ENCODE measurements at places on chromosomes 13 and 19.

DNA sequence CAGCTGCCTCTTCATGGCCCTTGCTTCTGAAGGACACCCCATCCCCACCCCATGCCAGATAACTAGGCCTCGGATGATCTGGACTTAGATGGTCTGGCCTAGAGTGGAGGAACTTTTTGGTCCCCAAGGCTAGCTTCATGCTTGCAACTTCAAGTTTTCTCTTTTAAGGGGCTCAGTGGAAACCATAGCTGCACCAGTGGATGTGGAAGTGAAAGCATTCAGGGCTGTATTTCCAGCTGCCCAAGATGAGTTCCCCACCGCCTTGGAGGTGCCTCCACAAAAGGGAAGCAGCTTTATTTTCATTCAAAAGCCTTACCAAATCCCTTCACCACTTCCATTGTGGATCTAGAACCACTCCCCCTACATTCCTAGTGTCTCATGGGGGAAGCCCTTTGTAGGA, 17.6 kb upstream of the GSX1 start:
- DNase-seq: no peak

DNA sequence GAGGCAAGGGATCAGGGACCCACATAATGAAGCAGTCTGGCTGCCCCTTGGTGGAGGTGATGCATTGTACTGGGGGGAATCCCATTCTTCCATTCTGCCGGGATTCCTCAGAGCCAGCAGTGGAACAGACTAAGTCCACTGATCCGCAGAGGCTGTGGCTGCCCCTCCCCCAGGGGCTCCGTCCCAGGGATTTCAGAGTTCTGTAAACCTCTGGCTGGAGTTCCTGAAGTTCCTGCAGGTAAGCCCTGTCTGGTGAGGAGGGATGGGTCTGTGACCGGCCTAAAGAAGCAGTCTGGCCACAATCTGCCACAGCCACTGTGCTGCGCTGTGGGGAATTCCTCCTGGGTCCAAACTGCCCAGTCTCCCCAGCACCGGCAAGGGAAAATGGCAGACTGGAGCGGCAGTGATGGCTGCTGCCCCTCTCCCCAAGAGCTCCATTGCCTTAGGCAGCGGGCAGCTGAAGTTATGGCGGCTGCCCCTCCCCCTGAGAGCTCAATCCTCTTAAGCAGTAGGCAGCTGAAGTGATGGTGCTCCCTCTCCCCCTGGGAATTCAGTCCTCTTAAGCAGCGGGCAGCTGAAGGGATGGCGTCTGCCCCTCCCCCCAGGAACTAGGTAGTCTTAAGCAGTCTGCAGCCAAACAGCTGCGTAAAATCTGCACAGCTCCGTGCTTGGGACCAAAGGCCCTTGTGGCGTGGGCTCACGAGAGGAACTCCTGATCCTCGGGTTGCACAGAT, 155.7 kb downstream of the PCDH17 start:
- no peak for DNase-seq

DNA sequence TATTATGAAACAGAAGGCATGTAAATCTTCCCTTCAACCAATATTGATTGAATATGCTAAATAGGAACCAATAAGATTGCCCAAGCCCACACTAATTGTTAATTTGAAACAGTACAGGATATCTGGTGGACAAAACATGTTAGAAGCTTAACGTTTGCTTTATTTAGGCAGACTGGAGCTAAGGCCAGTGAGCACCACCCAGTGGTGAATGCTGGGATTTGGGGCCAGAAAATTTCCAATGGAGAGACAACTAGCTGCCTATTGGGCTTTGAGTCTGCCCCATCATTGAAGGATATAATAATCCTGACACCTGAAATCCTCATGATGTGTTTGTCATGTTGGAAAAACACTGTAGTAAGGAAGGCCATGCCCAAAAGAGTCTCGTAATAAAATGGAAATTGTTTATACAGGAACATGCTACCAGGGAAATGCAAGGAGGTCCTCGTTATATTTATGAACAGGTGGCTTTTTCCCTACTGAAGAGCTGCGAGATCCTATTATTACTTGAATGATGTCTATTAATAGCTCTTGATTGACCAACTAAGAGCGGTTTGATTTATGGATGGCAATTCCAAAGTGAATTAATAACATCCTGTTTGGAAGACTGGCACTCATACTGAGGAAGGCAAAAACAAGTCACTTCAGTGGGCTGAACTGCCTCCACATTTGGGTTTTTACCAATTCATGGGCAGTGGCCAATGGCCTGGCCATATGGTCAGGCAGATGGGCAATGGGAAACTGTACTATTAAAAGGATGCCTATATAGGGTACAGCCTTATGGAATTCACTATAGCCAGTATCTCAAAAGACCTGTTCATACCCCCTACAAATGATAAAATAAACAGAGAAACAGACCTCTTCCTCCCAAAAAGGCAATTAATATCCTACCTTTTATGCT, 8.7 kb downstream of the SIGLECL1 start:
- peak; percentile 55 for DNase-seq

- no peak for DNase-seq
Measured at GRCh38 chr19:6023085-6023682, 45.2 kb upstream of the RANBP3 start.

DNA sequence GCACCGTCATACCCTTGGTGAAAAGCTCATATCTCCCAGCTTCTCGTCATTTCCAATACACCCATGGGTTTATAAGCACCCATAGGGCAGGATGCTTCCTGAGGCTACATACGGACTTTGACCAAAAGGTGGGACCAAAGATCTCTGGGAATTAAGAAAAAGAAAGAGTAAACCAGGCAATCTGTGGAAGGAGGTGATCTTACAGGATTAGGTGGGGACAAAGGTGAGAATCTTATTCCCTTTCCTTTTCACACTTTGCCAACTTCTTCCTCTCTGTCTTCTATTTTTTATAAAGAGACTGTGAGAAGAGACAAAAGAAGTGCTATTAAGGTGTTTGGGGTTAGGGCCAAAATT, 172.0 kb downstream of the DLEU7 start:
- DNase-seq: no peak

DNA sequence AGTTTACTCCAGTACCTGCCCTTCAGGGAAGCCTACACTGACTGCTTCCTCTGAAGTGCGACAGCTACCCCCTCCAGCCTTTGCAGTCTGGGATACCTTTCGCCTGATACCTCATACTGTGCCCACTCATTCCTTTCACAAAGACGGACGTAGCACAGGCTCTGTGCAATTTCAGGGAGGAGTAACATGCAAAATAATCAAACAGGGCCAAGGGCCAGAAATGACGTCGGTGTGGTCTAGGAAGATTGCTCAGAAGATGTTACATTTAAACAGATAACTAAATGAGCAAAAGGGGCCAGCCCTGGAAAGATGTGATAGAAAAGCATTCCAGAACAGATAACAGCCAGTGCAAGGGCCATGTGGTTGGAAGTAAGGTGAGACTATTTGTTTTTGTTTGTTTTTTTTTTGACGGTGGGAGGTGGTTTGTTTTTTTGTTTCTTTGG, 6.6 kb upstream of the DDX39A start:
- no peak for DNase-seq

- no peak for DNase-seq
Measured at GRCh38 chr13:41075485-41075884, 14.2 kb downstream of the WBP4 start.

- DNase-seq: no peak
Measured at GRCh38 chr19:32977280-32977679, 5.2 kb downstream of the FAAP24 start.

- DNase-seq: no peak
Measured at GRCh38 chr13:75945841-75946482, 309.8 kb downstream of the LMO7 start.

DNA sequence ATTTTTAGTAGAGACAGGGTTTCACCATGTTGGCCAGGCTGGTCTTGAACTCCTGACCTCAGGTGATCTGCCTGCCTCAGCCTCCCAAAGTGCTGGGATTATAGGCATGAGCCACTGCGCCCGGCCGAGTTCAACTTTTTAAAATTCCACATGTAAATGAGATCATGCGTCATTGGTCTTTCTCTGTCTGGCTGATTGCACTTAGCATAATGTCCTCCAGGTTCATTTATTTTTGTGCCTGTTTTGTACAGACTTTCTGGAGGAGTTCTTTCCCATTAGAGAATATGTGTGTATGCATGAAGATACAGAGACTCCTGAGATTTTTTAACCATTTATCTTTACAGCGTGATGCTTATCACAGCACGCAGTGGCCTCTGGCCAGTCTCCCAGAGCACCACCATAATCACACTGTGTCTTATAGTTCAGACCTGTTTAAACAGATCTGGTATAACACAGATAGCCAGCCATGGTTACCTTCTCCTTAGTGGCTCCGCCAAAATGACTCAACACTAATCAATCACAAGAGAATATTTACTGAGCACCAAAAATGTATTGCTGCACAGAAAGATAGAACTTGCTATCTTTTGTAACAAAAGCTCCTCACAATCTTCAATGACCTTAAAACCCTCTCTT, 11.4 kb upstream of the STARD13 start:
- no peak for DNase-seq

GRCh38 chr19:37986048-37986750, 79.2 kb downstream of the SIPA1L3 start:
- peak; percentile 50 for DNase-seq

DNA sequence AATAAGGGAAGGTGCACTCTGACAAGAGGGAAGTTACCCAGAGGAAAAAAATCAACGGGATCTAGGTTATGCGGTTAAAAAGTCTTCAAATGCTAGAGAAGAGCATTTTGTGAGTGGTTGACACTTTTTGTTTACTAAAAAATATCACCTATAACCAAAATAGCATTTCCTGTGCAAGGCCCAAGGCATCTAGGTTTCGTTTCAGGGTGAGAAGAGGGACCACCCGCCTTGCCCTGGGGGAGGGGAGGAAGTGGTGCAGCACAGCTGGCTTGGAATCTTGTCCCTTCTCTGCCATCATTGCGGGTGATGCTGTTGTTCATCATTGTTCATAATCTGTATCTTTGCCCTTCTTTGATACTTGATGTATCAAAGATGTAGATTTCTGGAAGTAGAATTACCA, 80.6 kb downstream of the NUFIP1 start:
- no peak for DNase-seq

- DNase-seq: no peak
Measured at GRCh38 chr13:113417008-113417751, 36.1 kb downstream of the ADPRHL1 start.

DNA sequence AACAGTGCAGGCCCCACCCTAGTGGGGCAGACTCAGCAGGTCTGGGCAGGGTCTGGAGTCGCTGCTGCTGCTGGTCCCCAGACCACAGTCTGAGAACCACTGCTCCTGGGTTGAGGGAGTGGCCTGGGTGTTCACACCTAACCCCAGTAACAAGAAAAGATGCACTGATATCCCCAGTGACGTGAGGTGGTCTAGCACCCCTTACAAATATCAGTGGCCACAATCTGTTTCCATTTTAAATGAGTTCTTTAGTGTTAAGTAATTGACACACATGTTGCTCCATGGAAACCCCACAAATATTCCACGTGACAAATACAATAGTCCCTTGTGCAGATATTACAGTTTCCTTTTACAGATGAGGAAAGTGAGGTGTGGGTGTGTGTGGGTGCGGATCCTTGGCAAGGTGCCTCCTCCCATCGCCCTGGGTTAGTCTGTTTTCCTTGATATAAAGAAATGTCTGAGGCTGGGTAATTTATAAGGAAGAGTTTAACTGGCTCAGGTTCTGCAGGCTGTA, 96.3 kb upstream of the GPR183 start:
- DNase-seq: no peak

DNA sequence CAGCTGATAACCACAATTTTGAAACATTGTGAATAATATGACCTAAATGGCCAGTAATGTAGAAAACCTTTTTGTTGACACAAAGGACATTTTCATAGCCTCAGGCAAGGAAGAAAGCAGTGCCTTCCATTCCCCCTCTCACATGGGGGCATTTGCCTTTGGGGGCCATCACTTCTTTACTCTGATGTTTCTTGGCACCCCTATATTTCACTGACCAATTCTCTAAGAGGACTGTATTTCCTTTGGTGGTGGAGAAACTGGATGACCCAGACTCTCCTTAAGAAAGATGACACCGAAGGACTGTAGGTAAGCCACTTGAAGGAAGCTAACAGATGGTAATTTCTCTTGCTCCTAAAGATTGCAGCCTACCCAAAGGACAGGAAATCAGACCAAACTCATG, 254.6 kb downstream of the DCLK1 start:
- no peak for DNase-seq

- DNase-seq: no peak
Measured at GRCh38 chr13:64020126-64020525, 2604.5 kb upstream of the PCDH20 start.

DNA sequence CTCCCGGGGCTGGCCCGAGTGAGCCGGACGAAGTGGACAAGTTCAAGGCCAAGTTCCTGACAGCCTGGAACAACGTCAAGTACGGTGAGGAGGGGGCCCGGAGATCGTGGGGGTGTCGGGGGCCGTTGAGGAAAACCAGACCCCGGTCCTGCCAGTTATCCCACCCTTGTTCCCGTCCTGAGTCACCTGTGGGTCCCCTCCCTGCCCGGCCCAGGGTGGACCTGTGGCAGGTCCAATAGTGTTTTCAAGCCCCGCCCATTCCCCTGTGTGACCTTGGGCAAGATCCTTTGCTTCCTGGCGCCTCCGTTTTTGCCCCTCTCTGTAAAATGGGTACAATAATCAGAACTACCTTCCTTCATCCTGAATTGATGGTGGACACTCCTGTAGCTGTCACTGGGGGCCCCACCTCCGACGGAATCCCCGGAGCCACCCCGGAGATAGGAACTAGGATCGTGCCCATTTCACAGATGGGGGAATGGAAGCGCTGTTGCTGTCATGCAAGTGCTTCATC, 593 bp downstream of the ATG4D start:
- DNase-seq: no peak

DNA sequence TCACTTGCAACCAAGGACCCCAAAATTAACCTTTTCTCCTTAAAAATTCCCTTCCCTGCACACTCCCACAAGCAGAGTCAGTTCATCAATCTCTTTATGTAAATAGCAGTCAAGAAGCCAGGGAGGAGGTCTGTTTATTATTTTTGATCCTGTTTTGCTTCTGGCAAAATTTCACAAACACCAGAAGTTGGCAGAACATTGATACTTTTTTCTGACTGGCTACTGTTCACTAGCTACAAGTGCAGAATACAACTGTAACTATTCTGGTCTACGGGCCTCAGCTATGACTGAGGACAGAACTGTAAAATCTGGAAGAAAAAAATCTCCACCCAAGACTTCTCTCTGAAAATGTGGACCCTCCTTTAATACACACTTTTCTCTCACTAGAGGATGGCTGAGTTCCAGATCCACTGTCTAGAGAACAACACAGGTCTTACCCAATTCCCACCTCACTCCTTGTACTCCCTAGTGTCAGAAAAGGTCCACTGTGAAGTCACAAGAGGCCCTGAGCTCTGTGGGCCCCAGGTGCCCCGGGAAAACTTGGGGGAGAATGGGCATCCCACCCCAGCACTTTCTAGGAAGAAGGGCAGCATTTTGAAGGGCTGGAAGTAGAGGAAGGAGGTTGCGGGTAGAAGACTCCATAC, 14.5 kb downstream of the STARD13 start:
- DNase-seq: no peak

- DNase-seq: no peak
Measured at GRCh38 chr19:13920940-13921747, 15.1 kb downstream of the CC2D1A start.

- no peak for DNase-seq
Measured at GRCh38 chr13:44837250-44837649, 152.0 kb downstream of the NUFIP1 start.
